ENCODE measurements at places on chromosomes 7 and 10. TPM values are rescaled to one million over a fixed set of nuclear protein-coding genes. Genes with fewer than 3 reads are reported as not detected.

GRCh38 chr10:75395066-75395931 is 6.3 kb downstream of the ZNF503 start:
- peak overlapping the region; percentile 45 for H3K27ac ChIP-seq
- peak overlapping the region; percentile 79 for H3K4me3 ChIP-seq
- peaks cover 6% of the 10 kb centered on the region for H3K4me1 ChIP-seq
- peak; percentile 93 for DNase-seq

- no peaks in the 10 kb centered on the region for H3K36me3 ChIP-seq
- H3K4me3 ChIP-seq, result no peak overlapping the region
- no peaks in the 10 kb centered on the region for H3K4me1 ChIP-seq
- DNase-seq, result no peak
- no peaks in the 10 kb centered on the region for H3K27me3 ChIP-seq
- no peak overlapping the region for H3K27ac ChIP-seq
Observed at GRCh38 chr10:25661632-25662031, 272.4 kb upstream of the MYO3A start.

DNA sequence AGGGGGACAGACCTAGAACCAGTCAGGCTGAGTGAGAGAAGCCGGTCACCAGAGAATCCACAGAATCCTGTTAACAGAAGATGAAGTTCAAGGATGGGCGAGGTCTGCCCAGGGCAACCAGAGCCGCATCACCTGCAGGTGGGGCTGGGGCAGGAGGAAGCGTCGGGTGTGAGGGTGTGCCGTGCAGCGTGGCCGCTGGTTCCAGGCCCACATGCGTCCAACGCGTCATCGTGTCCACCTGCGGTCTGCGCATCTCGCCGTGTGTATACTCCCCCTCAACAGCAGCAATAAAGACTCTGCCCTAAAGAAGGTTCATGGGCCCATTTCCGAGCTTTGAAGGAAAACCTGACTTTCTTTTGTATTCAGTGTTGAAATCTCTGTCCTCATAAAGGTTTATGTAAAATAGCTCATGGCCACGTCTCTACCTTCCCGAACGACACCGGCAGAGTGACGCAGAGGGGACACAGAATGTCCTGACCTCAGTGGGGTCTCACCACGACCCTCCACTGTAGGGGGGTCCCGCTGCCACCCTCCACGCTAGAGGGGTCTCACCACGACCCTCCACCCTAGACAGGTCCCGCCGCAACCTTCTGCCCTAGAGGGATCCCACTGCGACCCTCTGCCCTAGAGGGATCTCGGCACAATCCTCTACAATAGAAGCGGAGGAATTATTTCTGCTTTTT is 446.9 kb downstream of the PTPRN2 start:
- no peak for DNase-seq
- H3K4me1 ChIP-seq, result no peaks in the 10 kb centered on the region
- no peaks in the 10 kb centered on the region for H3K27me3 ChIP-seq
- H3K4me3 ChIP-seq, result no peak overlapping the region

GRCh38 chr10:122449153-122449552 is 5.3 kb upstream of the ARMS2 start:
- no peaks in the 10 kb centered on the region for H3K36me3 ChIP-seq
- no peaks in the 10 kb centered on the region for H3K4me1 ChIP-seq
- no peaks in the 10 kb centered on the region for H3K27me3 ChIP-seq
- no peak for DNase-seq
- H3K27ac ChIP-seq, result no peak overlapping the region

- no peaks in the 10 kb centered on the region for H3K36me3 ChIP-seq
- H3K4me1 ChIP-seq, result no peaks in the 10 kb centered on the region
- H3K27me3 ChIP-seq, result no peaks in the 10 kb centered on the region
- H3K4me3 ChIP-seq, result no peak overlapping the region
- H3K27ac ChIP-seq, result no peak overlapping the region
Observed at GRCh38 chr10:30832749-30833627, 198.7 kb downstream of the ZNF438 start.

DNA sequence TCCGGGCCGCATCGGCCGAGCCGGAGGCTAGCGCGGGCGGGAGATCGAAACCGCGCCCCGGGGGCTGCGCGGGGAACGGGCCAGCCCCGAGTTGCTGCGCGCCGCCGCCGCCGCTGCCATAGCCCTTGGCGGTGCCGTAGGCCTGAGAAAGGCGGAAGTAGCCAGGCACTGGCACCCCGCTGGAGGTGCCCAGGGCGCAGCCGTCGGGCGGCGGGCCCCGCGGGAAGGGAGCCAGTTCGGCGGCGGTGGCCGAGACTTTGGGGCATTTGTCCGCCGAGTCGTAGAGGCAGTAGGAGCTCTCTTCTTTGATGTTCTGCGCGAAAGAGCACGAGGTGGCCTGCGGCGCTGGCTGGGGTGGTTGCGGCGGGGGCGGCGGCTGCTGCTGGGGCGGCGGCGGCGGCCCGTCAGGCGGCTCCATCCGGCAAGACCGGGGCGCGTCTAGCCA is 587 bp downstream of the HOXA10 start:
- no peaks in the 10 kb centered on the region for H3K27me3 ChIP-seq
- no peak for DNase-seq
- H3K27ac ChIP-seq, result peak overlapping the region; percentile 97
- H3K4me3 ChIP-seq, result peak overlapping the region; percentile 84
- H3K36me3 ChIP-seq, result 0 out of 2 replicates have a peak, but pooled peaks cover 4% of the 10 kb centered on the region

GRCh38 chr7:132450188-132450587 is 126.1 kb downstream of the PLXNA4 start:
- H3K36me3 ChIP-seq, result no peaks in the 10 kb centered on the region
- H3K4me1 ChIP-seq, result no peaks in the 10 kb centered on the region
- H3K4me3 ChIP-seq, result no peak overlapping the region
- H3K27ac ChIP-seq, result no peak overlapping the region
- no peak for DNase-seq
- H3K27me3 ChIP-seq, result no peaks in the 10 kb centered on the region

Gene VIPR2
- total RNA-seq, result not detected

- H3K27me3 ChIP-seq, result no peaks in the 10 kb centered on the region
- no peak for DNase-seq
- no peaks in the 10 kb centered on the region for H3K4me1 ChIP-seq
- H3K36me3 ChIP-seq, result no peaks in the 10 kb centered on the region
- no peak overlapping the region for H3K27ac ChIP-seq
Observed at GRCh38 chr10:115001506-115002381, 63.7 kb downstream of the TRUB1 start.

Gene EGR2
- total RNA-seq, result 2.7 TPM

Measured in PC-3 (cell line).